Hypothalamus (tissue), 51 donors: ENCODE measurements at places on chromosomes 5 and 9.
A peak's percentile ranks its signal among the peaks of the same experiment; 100 is the strongest.

GRCh38 chr5:66477596-66477995, 118.6 kb upstream of the MAST4 start:
- DNase-seq, result no peak

DNA sequence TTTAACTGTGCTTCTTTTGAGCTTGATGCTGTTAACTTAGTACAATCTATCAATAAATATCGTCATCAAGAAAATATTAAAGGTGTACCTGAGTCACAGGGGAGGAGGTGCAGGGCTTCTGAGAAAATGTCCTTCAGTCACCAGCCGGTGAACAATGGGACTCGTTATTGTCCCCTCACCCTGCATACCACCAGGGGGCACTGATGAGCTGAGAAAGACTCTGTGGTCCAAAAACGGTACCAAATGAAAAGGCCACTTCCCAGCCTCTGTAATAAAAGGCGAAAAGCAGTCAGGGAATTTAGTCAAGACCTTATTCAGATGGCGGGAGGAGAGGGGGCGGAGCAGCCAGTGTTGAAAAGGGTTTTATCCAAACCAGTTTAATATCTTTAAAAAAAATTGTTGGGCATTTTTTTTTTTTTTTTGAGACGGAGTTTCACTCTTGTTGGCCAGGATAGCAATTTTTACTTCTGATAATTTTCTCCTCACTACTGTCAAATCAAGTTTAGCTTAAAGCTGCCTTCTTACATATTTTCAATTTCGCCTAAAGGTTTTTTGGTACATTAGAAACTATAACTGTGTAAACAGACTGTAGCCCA, 271.9 kb upstream of the ADAMTS16 start:
- DNase-seq, result peak; percentile 79

- DNase-seq, result no peak
Measured at GRCh38 chr9:33426843-33427293, 20.5 kb downstream of the AQP3 start.

DNA sequence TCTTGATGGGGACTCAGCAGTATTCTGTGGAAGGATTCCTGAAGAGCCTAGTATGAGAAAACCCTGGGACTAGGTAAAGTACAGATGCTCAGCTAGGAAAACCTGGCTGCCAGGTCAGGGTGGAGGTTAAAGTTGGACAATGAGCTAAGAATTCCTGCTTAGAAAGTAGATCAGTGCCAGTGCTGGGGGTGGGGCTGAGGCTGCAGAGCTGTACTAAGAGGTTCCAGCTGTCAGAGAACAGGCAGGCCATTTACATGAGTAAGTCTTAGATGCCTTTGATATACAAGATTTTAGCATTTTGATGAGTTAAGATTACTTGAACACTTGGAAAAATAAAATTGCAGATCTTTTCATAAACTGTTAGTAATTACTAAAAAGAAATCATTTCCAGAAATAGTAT, 332.3 kb upstream of the NUDT12 start:
- DNase-seq, result no peak
